Activated CD8-positive, alpha-beta T cell treated with anti-CD3 and anti-CD28 coated beads, Interleukin-2, amount 10 ng/mL, durations not matched to agents 7 days and 5 days (primary cell): ENCODE measurements at places on chromosomes 5 and 9. TPM values are rescaled to one million over a fixed set of nuclear protein-coding genes. Genes with fewer than 3 reads are reported as not detected.

FGF1 gene
- not detected for total RNA-seq

TMEM252 gene
- not detected for total RNA-seq

PCDHB14 gene
- total RNA-seq, result not detected

AK8 gene
- total RNA-seq, result not detected

TLE1 gene
- total RNA-seq, result 0.50 TPM

GRXCR2 gene
- not detected for total RNA-seq
